Fibroblast of skin of left quadriceps (primary cell): ENCODE measurements at places on chromosomes 1 and 21.

DNA sequence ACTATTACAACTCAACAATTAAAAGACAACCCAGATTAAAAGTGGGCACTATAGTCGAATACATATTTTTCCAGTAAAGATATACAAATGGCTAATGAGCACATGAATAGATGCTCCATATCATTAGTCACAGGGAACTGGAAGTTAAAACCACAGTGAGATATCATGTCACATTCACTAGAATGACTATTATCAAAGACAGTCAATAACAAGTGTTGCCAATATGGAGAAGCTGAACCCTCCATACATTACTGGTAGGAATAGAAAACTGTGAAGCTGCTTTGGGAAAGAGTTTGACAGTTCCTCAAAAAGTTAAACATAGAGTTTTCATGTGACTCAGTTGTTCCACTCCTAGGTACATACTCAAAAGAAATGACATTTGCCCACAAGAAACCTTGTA, 30.6 kb upstream of the MRPS6 start:
- DNase-seq, result no peak

GRCh38 chr1:41318135-41318534, 43.1 kb upstream of the FOXO6 start:
- DNase-seq, result no peak

DNA sequence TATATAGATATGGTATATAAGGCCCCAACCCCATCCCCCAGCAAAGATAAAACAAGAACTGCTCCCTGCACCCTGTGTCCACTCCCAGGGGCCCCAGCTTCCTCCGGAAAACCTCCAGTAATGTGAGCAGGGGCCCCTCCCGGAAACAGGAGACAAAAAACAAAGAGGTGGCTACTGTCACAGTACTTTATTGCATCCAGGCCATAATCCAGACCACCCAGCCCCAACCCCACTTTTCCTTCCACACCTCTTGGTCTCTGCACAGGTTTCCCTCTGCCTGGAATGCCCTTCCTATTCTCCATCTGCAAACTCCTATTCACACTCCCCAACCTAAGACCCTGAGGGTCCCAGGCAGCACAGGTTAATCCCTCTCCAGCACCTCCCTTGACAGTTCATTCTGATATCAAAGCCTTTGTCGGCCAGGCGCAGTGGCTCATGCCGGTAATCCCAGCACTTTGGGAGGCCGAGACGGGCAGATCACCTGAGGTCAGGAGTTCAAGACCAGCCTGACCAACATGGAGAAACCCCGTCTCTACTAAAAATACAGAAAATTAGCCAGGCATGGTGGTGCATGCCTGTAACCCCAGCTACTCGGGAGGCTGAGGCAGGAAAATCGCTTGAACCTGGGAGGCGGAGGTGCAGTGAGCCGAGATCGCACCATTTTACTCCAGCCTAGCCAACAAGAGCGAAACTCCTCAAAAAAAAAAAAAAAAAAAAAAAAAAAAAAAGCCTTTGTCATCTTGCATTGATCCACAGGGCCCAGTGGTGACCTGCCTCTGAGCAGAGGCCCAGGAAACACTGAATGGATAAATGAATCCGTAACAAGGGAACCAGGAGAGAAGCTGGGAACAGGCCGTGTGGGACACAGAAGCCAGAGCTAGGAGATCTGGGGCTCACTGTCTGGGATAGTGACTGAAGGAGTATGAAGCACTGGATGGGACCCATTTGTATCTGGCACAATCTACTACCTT, 2.3 kb upstream of the AUNIP start:
- DNase-seq, result no peak

DNA sequence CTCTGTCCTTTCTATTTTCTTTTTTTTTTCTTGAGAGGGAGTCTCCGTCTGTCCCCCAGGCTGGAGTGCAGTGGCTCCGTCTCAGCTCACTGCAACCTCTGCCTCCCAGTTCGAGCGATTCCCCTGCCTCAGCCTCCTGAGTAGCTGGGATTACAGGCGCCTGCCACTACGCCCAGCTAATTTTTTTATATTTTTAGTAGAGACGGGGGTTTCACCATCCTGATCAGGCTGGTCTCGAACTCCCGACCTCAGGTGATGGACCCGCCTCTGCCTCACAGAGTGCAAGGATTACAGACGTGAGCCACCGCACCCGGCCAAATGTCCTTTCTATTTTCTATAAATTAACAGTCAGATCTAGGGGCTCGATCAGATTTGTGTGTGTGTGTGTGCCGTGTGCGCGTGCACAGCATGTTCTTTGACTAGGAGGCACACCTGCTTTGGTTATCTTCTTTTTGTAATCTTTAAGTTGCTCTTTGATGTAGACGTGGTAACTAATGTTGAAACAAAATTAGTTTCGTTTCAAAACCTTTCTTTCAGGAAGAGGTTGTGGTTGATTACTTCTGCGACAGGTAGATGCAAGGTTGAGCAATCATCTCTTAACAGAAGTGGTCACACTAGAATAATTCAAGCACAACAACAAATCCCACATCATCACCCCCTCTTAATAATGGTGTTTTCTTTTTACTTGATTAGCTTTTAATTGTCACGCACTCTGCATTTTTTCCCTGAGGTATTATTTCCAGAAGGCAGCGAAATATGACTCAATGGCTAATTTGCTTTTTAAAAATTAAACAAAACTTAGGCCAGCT, 779 bp upstream of the DEGS1 start:
- DNase-seq, result no peak

DNA sequence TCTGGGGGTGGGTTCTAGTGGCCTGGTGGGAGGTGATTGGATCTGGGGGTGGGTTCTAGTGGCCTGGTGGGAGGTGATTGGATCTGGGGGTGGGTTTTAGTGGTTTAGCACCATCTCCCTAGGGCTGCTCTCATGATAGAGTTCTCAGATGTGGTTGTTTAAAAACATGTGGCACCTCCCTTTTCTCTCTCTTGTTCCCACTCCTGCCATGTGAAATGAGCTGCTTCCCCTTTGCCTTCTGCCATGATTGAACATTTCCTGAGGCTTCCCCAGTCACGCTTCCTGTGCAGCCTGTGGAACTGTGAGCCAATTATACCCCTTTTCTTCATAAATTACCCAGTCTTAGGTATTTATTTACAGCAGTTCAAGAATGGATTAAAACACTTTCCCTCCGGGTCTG, 327.3 kb upstream of the AJAP1 start:
- no peak for DNase-seq

DNA sequence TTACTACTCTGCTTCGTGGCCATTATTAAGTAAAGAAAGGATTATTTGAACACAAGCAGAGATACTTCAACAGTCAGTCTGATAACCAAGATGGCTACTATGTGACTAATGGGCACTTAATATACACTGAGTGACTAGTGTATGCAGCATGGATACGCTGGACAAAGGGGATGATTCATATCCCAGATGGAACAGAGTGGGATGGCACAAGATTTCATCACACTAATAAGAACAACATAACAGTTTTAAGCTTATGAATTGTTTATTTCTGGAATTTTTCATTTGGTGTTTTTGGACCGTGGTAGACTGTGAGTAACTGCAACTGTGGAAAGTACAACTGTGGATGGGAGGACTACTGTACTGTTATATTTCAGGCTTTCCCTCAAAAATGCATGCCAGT, 9.4 kb downstream of the ZCCHC17 start:
- DNase-seq, result peak; percentile 81

GRCh38 chr1:157131281-157131680, 6.9 kb downstream of the ETV3 start:
- DNase-seq, result no peak

GRCh38 chr1:223233019-223233409, 90.0 kb upstream of the TLR5 start:
- DNase-seq, result no peak

DNA sequence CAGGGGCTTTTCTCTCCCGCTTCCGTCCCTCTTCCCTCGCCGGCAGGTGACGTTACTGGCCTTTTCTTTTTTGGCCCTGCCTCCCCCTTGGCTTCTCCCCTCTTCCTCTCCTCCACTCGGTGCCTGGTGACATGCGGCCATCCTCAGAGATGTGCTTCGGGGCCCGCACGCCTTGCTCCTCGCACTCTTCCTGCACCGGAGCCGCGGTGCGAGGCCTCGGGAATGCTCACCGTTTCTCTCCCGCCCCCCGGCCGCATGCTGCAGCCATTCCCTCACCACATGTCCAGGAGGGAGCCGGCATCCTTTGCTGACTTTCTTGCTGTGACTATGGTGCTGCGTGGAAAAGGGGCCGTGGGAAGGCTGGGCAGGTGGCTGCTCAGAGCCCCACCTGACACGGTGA, 39.3 kb downstream of the PDE9A start:
- no peak for DNase-seq

- DNase-seq, result no peak
These were observed 309.4 kb downstream of the NFIA start for GRCh38 chr1:61391730-61392129.

DNA sequence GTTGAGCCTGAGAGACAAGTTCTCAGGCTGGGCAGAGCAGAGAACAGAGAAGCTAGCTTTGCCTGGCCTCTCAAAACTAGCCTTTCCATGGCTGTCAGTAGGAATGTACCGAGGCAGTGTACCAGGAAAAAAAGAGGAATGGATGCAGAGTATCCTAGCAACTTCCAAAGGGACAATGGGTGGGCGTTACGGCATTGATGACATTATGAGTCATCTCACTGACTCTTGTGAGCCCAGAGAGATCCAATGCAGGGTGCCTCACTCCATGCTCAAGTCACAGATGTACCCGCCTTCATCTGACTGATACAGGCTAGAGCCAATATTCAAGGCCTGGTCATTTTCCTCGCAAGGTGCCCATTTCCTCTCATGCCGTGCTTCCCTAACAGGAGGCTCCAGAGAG, 51.4 kb upstream of the C8B start:
- no peak for DNase-seq

DNA sequence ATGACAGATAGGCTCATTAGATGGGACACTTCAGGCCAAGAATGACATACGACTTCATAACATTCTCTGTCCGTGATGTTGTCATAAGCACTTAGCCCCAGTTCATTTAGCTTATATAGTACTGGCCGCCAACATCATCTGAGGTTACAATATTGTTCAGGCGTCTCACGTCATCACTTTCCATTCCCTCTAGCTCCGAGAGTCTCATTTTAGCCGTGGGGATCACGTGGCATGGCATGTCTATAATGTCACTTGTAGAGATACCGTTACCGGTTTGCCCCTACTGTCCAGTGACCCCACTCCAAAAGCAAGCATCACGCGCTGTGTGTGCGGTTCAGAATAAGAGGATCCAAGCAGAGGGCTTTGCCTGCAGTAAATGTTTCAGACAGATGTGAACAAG, 34.6 kb upstream of the HEATR1 start:
- DNase-seq, result no peak

GRCh38 chr1:111234866-111235265, 7.4 kb downstream of the CHI3L2 start:
- no peak for DNase-seq

DNA sequence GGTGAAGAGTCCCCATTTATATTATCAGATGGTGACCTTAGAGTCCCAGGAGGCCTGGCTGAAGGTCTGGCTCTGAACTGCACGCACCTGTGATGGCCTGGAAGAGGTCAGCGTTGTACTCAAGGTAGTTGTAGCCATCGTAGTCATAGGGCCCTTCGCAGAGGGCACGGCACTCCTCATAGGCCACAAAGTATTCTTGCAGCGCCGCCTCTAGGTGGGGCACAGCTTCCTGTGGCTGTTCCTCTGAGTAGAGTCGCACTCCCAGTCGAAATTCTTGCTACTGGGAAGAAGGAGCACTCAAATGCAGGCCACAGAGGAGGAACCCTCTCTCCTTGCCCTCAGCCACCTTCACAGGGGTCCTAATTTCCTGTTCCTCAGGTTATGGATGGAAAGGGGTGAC, 7.7 kb downstream of the P3H1 start:
- no peak for DNase-seq

- DNase-seq, result no peak
These were observed 10.7 kb downstream of the ATP1A4 start for GRCh38 chr1:160161965-160162705.

DNA sequence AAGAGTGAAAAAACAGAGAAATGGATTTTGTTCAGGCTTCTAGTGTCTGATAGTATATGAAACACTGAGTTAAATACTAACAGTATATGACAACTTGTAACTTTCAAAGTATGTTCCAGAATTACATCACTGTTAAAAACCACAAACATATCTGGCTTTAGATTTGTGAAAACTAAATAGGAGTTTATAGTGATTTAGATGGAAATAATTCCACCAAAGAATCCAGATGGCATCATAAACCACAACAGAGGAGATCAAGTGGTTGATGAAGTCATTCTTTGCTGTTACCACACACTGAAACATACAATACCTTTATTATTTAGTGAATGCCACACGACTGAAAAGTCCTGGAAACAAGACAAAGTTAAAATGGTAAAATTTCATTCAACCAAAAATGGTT, 37.2 kb downstream of the ALG14 start:
- DNase-seq, result peak; percentile 89

DNA sequence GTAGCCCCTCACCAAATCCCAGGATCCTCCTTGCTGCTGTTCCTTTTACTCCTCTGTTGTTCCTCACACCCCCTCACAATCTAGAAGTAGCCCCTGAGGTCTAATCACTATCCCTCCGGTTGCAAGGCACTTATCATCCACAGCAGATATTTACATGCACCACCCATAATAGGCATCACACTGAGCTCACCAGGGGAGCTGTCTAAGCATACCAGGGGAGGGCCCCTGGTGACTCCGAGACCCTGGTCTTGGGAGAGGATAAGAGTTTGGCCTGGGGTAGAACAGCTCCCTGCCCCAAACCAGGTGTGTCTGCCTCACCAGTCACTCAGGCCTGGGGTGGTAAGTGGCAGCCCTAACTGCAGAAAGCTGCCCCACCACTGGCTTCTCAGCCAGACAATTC, 37.3 kb upstream of the ZC3H12A start:
- no peak for DNase-seq

DNA sequence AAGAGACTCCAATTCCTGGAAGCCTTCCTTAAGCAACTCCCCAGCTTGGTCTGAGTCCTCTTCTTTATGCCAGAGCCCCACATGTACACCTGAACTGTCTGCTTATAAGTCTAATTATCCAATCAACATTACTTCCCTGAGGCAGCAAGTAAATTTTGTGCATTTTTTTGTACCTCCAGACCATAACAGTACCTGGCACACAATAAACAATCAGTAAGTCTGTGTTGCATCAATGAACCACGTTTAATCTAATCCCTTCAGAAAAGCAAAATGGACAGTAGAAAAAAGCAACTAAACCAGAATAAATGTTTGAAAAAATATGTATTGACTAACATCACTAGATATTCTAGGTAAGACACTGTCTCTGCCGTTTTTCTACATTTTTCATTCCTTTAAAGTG, 20.5 kb downstream of the MRPL39 start:
- no peak for DNase-seq

DNA sequence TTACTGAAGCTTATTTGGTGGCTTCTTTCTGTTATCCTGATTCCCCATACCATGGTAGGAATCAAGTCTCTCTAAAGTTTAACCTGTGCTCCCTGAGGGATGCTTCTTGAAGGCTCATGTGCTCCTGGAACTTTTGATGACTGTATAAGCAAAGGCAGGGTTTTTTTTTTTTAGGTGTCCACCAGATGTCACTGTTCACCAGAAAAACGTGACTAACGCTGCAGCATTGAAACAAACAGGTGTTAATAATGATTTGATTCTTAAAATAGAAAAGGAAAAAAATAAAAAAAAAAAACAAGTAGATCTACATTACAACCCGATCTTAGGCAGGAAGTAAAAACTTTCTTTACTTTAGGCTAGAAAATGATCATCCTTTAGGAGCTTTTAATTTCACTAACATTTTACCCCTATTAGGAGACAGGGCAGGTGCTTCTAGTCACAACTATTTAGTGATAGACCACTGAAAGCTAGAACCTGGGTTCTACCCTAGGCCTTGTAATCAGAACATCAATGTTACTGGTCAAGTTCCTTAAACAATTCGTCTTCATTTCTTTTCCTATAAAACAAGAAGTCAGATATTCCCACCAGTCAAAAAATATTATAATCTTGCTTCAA, 223.0 kb downstream of the PLA2G4A start:
- peak; percentile 25 for DNase-seq

- no peak for DNase-seq
These were observed 234.4 kb upstream of the FOXD3 start for GRCh38 chr1:63087966-63088365.
